ENCODE measurements at places on chromosomes 7 and 10. TPM values are rescaled to one million over a fixed set of nuclear protein-coding genes. Genes with fewer than 3 reads are reported as not detected.

GRCh38 chr10:103834436-103835095, 20.8 kb downstream of the SH3PXD2A start:
- H3K27me3 ChIP-seq: peaks cover 25% of the 10 kb centered on the region
- no peaks in the 10 kb centered on the region for H3K36me3 ChIP-seq
- H3K27ac ChIP-seq: no peak overlapping the region
- no peak for DNase-seq

- H3K4me1 ChIP-seq: peaks cover 9% of the 10 kb centered on the region
- H3K27me3 ChIP-seq: no peaks in the 10 kb centered on the region
- H3K27ac ChIP-seq: no peak overlapping the region
- no peak overlapping the region for H3K4me3 ChIP-seq
Observed at GRCh38 chr7:114354306-114354705, 60.3 kb upstream of the FOXP2 start.

GRCh38 chr10:78932054-78932386, 136.7 kb upstream of the ZMIZ1 start:
- no peaks in the 10 kb centered on the region for H3K36me3 ChIP-seq
- DNase-seq: no peak
- H3K27me3 ChIP-seq: peaks cover 31% of the 10 kb centered on the region
- H3K27ac ChIP-seq: no peak overlapping the region
- no peak overlapping the region for H3K4me3 ChIP-seq

DNA sequence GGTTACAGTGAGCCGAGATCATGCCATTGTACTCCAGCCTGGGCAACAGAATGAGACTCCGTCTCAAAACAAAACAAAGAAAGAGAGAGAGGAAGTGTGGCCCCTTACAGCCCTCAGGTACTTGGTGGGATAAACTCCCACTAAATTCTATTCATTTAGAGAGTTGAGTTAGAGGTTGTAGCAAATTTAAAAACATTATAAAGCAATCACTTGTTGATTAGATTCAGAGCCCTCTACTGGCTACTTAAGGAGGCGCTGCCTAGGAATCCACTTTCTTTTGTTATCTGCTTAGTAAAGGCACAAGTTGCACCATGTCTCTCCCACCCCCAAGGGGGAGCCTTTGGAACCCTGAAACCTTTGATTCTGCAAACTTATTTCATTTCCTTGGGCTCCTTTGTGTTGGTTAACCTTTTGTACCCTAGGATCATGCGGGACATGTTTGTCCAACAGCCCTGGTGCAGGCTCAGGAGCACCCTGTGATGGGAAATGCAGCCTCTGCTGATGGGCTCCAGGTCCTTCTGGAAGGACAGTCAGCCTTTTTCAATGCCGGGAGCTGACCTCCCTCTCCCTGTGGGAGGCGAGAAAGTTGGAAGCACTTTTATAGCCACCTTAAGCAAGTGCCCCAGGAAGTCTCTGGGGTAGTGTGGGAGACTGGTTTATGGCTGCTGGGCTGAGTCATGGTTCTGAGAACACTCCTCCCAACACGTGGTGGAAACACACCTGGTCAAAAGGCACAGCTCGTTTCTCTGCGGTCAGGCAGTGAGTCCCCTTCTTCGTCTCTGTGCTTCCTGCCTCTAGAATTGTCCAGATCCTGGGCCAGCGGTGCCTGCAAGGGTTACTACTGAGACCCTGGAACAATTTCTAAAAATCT, 2.3 kb downstream of the HKDC1 start:
- H3K36me3 ChIP-seq: peaks cover 92% of the 10 kb centered on the region
- H3K4me3 ChIP-seq: peak overlapping the region; percentile 88
- H3K4me1 ChIP-seq: peaks cover 28% of the 10 kb centered on the region

GRCh38 chr7:22718911-22719420, 8.0 kb upstream of the IL6 start:
- no peaks in the 10 kb centered on the region for H3K27me3 ChIP-seq
- H3K27ac ChIP-seq: peak overlapping the region; percentile 64
- no peak for DNase-seq
- no peak overlapping the region for H3K4me3 ChIP-seq
- H3K4me1 ChIP-seq: peaks cover 45% of the 10 kb centered on the region
- no peaks in the 10 kb centered on the region for H3K36me3 ChIP-seq

- no peaks in the 10 kb centered on the region for H3K27me3 ChIP-seq
- H3K4me1 ChIP-seq: no peaks in the 10 kb centered on the region
- no peak overlapping the region for H3K27ac ChIP-seq
- peaks cover 12% of the 10 kb centered on the region for H3K36me3 ChIP-seq
- no peak overlapping the region for H3K4me3 ChIP-seq
Observed at GRCh38 chr7:158685693-158686092, 18.9 kb downstream of the NCAPG2 start.

DNA sequence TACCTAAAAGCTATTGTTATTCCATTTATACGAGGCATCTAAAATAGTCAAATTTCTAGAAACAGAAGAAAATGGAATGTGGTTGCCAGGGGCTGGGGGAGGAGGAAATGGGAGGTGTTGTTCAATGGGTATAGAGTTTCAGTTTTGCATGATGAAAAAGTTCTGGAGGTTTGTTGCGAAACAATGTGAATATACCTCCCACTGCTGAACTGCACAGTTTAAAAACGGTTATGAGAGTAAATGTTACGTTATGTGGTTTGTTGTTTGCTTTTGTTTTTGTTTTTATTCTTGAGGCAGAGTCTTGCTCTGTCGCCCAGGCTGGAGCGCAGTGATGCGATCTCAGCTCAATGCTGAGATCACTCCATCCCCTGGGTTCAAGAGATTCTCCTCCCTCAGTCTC, 64.9 kb upstream of the NRBF2 start:
- H3K27me3 ChIP-seq: peaks cover 64% of the 10 kb centered on the region
- H3K27ac ChIP-seq: no peak overlapping the region
- no peaks in the 10 kb centered on the region for H3K36me3 ChIP-seq
- no peaks in the 10 kb centered on the region for H3K4me1 ChIP-seq
- DNase-seq: no peak
- H3K4me3 ChIP-seq: no peak overlapping the region

- peaks cover 84% of the 10 kb centered on the region for H3K27me3 ChIP-seq
- no peak overlapping the region for H3K27ac ChIP-seq
- DNase-seq: no peak
- H3K36me3 ChIP-seq: no peaks in the 10 kb centered on the region
Observed at GRCh38 chr10:12490963-12491362, 141.6 kb downstream of the CAMK1D start.

DNA sequence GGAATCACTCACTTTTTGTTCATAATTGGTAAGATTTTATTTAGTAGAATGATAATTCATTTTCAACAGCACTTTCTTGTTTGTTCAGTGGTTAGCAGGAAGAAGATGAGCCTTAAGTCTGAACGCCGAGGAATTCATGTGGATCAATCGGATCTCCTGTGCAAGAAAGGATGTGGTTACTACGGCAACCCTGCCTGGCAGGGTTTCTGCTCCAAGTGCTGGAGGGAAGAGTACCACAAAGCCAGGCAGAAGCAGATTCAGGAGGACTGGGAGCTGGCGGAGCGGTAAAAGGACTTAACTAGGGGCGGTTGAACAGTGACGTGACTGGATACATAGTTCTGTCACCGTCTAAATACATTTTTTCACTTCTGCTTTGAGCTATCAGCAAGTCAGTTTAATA, 31.3 kb downstream of the RABGEF1 start:
- no peak overlapping the region for H3K27ac ChIP-seq
- H3K4me3 ChIP-seq: no peak overlapping the region
- DNase-seq: no peak
- no peaks in the 10 kb centered on the region for H3K27me3 ChIP-seq

DNA sequence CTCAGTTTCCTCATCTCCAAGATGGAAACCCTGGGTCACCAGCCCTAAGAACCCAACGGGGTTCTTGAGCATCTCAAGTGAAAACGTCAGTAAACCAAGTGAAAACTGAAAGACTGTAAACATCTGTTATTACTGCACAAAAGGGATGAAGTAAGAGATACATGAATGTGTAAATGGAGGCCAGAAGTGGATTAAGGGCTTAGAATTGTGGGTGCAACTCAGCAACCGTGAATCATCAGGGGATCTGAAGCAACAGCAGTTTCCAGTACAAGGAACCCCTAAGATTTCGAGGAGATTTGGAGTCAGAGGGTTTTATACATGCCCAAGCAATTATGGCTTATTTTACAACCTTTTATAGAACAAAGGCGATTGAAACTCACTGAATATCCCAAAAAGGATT, 95.7 kb upstream of the SVIL start:
- H3K4me1 ChIP-seq: peaks cover 68% of the 10 kb centered on the region
- peaks cover 70% of the 10 kb centered on the region for H3K36me3 ChIP-seq
- no peaks in the 10 kb centered on the region for H3K27me3 ChIP-seq
- H3K27ac ChIP-seq: no peak overlapping the region

DNA sequence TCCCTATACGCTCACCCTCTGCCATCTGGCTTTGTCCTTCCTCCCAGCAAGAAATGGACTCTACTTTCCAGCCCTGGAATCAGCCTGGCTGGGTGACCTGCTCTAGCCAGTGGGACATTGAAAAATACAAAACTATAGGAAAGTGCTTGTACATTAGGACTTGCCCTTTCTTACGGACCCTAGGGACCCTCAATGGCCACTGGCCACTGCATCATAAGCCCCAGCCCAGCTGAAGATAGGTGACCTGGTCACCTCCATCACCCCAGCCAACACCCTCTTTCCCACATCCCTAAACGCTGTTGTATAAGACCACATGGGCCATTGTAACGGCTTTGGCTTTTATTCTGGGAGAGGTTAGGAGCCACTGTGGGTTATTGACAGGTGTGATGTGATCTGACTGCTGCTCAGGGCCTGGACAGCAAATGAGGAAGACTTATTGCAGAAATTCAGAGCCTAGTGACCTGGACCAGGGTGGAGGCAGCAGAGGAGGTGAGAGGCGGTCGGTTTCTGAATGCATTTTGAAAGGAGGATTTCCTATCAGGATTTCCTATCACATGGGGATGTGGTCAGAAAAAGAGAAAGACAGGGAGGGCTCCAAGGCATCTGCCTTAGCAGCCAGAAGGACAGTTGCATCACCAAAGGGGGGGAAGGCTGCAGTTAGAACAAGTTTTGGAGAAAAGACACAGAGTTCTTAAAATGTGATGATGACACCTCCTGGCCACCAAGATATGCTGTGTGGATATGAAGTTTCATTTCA, 2.2 kb upstream of the LMBR1 start:
- no peak overlapping the region for H3K27ac ChIP-seq
- no peaks in the 10 kb centered on the region for H3K27me3 ChIP-seq
- no peak for DNase-seq
- H3K36me3 ChIP-seq: peaks cover 27% of the 10 kb centered on the region

DNA sequence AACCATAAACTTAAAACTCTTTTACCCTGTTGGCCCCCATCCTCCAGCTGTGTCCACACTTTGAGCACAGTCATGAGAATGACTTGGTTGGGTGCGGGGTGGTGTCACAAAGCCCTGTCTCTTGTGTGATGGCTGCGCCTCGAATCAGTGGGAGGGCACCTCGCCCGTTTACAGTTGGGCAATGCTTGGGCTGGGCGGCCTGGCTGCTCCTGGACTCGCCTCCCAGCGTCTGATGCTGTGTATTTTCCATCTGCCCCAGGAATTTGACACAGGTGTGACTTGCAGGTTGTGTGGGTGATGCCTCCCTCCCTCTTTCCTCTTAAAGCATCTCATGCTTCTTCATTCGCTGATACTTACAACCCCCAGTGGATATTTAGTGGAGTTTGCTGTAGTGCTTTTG, 33.7 kb downstream of the CHST12 start:
- H3K4me3 ChIP-seq: no peak overlapping the region
- H3K36me3 ChIP-seq: peaks cover 11% of the 10 kb centered on the region
- no peak for DNase-seq
- no peaks in the 10 kb centered on the region for H3K27me3 ChIP-seq
- H3K27ac ChIP-seq: no peak overlapping the region

DNA sequence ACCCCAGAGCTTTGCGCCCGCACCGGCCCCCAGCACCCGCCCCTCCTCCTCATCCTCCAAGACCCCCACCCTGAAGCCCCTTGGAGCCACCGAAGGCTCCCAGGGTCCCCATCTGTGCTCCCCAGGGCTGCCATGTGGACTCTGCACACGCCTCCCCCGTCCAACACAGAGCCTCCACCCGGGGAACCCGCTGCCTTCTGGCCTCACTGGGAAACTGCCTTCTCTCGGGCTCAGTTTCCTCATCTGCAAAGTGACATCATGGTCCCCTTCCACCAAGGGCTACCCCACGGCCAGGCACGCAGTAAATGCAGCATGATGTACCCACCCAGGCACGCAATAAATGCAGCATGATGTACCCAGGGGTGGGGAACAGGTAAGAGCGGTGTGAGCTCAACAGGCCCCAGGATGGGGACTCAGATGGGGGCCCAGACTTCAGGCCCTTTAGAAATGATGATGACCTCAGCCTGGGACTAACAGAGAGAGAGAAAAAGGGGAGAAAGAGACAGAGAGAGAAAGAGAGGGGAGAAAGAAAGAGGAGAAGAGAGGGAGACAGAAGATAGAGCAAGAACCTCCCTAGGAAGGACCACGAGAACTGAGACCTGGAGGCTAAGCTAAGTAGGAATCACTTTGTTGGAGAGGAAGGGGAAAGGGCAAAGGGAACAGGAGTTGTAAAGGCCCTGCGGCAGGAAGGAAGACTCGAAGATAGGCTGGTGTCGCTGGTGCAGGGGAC, 2.5 kb upstream of the MICALL2 start:
- H3K27me3 ChIP-seq: no peaks in the 10 kb centered on the region
- H3K4me3 ChIP-seq: peak overlapping the region; percentile 0
- DNase-seq: no peak
- peaks cover 49% of the 10 kb centered on the region for H3K4me1 ChIP-seq

DNA sequence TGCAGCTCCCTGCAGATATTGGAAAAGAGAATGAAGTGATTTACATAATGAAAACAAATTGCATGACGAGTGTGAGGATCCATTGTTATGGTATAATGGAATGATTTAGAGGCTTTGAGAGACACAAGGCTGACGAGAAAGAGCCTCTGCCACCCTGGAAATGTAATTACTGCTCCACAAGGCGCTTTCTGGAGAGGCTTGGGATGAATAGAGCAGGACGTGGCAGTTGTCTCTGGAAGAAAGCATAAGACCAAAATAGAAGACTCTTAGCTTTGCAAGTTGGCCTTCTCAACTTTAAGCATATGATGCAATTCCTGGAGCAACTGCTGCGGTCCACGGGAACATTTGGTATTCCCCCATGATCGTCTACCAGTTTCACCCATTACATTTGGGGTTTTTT, 181.9 kb upstream of the TCF7L2 start:
- no peak overlapping the region for H3K27ac ChIP-seq
- H3K4me1 ChIP-seq: peaks cover 27% of the 10 kb centered on the region
- H3K36me3 ChIP-seq: no peaks in the 10 kb centered on the region
- H3K4me3 ChIP-seq: no peak overlapping the region
- H3K27me3 ChIP-seq: no peaks in the 10 kb centered on the region

The TMEM130 gene
- not detected for total RNA-seq

The MRC1 gene
- not detected for total RNA-seq

The PLPP4 gene
- total RNA-seq: not detected

The CCL24 gene
- 0.68 TPM for total RNA-seq

The CELF2 gene
- not detected for total RNA-seq

The C10orf88 gene
- 8.3 TPM for total RNA-seq

The DMBT1 gene
- 10.0 TPM for total RNA-seq

The ITPRID1 gene
- total RNA-seq: 0.95 TPM

The PRKG1 gene
- total RNA-seq: 0.21 TPM

The ZNF853 gene
- total RNA-seq: 10.1 TPM

All from Calu3 (cell line).